Hippocampal formation (tissue), 2 donors: ENCODE measurements at places on chromosomes 3 and 15.

GRCh38 chr3:120162400-120162799 is 68.2 kb upstream of the GSK3B start:
- DNase-seq = no peak

DNA sequence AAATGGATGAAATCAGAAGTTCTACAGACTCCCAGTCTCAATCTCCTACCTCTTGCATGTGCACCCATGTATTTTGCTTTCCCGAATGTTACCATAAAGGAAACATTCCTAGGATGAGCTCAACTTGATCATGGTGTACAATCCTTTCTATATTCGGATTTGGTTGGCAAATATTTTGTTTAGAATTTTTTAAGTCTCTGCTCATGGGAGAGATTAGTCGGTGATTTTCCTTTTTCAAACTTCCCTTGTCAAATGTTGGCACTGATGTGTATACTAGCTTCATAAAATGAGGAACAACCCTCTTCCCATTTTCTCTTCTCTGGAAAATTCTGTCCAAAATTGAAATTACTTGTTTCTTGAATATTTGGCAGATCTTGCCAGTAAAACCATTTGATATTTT is 317.6 kb upstream of the RASGRP1 start:
- no peak for DNase-seq

DNA sequence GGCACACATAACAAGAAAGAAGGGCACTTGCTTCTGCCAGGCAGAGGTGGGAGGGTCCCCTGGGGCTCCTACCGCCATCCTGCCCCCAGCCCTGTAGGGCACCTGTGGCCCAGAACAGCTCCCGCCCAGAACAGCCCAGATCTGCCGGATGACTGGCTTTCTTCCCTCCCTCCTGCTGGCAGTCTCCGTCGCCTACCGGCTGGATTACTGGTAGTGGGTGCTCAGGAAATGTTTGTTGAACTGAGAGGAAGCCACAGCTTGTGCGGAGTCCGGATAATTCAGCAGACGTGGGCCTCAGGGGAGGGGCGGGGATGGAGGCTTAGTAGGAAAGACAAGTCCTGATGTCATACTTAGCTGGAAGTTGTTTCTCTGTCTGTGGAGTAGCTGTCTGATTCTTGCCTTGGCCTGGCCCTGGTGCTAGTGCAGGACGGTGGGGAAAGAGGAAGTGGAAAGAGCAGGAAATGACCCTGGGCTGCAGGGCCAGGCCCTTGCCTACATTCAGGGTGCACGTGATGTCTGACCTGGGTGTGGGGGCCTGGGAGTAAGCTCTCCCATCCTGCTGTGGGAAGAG is 6.7 kb downstream of the CCDC9B start:
- peak; percentile 33 for DNase-seq

DNA sequence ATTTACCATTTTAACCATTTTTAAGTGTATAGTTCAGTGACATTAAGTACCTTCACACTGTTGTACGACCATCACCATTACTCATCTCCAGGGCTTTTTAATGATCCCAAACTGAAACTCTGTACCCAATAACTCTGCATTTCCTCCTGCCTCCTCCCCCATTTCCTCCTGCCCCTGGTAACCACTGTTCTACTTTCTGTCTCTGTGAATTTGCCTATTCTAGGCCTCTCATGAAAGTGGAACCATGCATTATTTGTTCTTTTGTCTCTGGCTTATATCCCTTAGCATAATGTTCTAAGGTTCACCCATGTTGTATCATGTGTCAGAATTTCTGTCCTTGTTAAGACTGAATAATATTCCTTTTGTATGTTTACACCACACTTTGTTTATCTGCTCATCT is 154.2 kb downstream of the MECOM start:
- no peak for DNase-seq

- no peak for DNase-seq
Measured at GRCh38 chr15:90552162-90552928, 22.6 kb downstream of the CRTC3 start.

DNA sequence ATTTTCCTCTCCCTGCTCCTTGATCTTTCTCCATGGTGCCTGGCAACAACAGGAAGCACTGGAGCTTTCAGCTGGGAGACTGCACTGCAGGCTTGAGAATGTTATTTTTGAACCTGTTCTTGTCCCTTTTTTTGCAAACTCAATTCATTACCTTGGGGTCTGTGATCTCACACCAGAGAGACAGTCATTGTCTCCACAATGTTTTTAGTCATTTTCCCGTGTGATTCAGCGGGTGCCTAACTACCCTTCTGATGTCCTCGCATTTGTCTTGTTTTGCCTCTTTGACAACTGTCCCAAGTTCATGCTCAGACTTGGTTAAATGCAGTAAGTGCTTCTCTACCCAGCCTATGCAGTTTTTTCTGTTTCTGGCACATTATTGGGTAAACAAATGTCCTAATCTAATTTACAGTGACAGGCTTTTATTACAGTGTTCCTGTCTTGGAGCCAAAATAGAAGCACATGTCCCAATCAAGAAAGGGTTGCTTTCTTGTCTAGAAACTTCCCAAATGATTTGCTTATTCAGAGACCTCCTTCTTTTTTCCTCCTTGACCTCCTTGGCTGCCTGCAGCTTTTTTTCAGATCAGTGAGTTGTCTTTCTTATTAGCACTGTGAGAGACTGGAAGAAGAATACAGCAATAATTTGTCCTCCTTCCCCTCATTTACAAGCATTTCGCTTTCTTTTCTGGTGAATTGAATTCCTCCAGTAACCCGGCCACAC is 162.4 kb downstream of the NSUN3 start:
- peak; percentile 84 for DNase-seq

GRCh38 chr15:64343222-64343621 is 12.8 kb downstream of the CSNK1G1 start:
- no peak for DNase-seq

GRCh38 chr3:11291808-11292207 is 19.6 kb downstream of the ATG7 start:
- no peak for DNase-seq

DNA sequence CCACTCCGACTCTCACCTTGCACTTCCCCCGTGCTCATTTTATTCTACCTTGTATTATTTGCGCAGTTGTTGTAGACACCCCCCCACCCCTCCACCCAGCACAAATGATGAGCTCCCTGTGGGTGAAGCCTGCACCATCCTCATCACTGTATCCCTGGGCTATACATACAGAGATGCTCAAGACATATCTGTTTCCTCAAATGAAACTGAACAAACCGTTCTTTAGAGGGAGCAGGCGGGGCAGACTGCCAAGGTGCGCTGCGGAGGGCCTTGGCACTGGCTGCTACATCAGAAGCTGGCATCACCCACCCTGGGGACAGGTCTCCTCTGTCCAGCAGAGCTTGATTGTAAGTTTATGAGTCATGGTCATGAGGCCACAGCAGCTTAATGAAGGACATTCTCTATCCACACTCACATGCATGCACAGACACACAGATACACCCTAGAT is 29.0 kb downstream of the ADCY5 start:
- peak; percentile 52 for DNase-seq

GRCh38 chr3:10601151-10601856 is 95.9 kb upstream of the ATP2B2 start:
- peak; percentile 51 for DNase-seq

DNA sequence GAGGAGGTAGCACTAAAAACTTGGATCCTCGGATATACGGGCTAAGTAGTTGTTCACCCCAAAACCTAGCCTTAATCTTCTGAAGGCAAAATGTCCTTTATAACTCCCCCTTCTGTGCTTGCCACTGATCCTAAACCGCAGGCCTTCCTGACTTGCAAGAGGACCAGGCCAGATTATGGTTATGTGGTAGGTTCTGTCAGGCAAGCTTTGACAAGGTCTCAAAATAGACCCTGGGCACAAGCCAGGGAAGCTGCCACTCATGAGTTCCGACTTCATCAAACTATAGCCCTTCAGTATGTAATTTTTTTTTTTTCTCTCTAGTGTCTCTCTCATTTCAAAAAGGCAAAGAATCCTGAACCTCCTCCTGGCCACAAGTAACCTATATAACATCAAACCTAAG is 3.2 kb downstream of the LRRFIP2 start:
- no peak for DNase-seq

DNA sequence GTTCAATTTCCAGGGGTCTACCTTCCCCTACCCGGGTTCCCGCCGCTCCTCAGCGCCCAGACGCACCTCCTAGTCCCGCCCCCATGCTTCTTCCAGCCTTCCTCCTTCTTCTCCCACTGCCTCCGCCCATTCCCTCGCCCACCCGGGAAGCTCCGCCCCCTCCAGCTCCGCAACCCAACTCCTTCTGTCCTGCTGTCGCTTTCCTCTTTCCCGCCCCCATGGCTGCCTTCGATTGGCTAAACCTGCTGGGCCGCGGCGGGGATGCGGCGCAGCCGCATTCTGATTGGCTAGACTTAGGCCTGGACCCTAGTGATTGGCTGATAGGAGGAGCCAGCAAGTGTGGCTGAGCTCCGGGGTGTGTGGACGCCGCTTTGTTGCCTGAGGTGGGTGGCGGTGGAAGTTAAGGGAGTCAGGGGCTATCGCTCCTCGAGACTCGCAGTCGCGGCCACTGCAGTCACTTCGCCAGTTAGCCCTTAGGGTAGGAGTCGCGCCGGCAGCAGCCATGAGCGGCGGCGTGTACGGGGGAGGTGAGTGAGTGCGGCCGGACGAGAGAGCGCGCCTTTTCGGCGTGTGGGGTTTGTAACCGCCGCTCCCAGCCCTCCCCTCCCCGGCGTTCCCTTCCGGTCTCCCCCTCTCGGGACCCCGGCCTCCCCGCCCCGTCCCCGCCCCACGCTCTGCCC is at the start of gene ACTL6A:
ACTL6A (plus strand) TSS at position 336 of the 680 bp plus-strand sequence; CDS start at position 503, 167 bp downstream.
- DNase-seq = peak; percentile 99

DNA sequence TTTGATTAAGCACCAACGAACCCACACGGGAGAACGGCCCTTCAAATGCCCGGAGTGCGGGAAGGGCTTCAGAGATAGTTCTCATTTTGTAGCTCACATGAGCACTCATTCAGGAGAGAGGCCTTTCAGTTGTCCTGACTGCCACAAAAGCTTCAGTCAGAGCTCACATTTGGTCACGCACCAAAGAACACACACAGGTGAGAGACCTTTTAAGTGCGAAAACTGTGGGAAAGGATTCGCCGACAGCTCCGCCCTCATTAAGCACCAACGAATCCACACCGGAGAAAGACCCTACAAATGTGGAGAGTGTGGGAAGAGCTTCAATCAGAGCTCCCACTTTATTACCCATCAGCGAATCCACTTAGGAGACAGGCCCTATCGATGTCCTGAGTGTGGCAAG is 8.7 kb downstream of the ZNF774 start:
- DNase-seq = no peak

DNA sequence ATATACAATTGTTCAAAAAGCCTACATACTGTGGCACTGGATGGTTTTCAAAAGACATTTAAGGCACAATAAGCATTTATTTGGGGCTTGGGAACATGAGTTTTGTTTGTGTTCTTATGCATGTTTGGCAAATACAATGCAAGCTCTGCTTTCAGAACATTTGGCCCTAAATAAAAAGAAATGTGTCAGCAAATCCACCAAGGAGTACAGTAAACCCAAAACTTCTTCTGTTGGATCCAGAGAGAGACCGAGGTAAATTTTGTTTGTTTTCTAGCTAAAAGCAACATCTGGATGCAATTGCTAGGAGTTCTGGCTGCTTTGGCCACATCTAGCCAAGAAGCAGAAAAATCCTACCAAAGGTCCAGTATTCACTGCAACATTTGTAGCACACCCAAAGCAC is 168.8 kb downstream of the DCLK3 start:
- DNase-seq = no peak

- DNase-seq = no peak
Measured at GRCh38 chr3:95389725-95390313, 1327.0 kb downstream of the NSUN3 start.

DNA sequence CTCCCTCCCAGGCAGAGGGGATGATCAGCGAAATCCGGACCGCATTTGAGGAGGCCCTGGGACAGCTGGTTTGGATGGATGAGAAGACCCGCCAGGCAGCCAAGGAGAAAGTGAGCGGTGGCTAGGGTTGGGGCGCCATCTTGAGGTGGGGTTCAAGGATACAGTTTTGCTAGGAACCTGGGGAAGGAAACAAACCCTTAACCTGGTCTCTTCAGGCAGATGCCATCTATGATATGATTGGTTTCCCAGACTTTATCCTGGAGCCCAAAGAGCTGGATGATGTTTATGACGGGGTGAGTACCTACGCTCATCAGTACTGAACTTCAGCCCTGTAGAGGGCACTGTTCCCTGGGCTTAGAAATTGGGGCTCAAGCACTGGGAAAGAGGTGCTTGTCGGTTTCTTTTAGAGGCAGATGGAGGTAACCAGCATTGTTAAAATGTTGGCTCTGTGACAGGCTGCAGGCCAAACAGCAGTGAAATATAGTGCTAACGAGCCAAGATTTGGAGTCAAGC is 9.6 kb upstream of the PSMD2 start:
- peak; percentile 9 for DNase-seq

DNA sequence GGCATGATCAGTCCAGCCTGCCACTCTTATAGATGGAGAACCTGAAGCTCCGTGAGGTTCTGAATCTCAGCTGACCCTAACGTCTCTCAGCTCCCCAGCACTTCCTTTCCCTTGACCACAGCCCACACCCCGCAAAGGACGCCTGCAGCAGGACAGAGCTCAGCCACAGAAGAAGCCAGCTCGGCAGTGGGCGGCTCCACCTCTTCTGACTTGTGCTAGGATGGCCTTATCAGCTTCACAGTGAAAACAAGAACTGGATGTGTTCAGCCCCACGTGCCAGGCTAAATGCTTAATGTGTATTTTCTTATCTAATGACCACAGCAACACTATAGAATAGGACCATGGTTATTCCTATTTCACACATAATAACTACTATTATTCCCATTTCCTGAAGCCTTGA is 127.6 kb downstream of the ARNT2 start:
- no peak for DNase-seq

GRCh38 chr3:70943886-70944285 is 631.4 kb upstream of the MDFIC2 start:
- DNase-seq = no peak

GRCh38 chr3:8741581-8742261 is 8.1 kb downstream of the CAV3 start:
- DNase-seq = no peak

DNA sequence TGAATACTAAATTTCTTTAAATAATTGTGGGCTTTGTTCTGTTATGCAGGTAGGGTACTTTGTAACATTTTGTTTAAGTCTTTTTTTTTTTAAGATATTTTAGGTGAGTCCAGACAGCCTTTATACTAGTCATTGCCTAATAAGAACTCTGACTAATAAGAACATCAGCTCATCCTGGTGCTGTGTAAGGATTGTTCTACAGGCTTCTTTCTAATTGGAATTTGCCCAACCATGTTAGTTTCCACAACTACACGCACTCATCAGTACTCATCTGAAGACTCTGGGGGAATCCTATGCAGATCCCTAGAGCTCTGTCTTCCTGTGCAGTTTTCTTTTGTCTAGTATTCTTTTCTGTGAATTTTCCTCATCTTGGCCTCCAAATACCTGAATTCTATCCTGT is 741.8 kb downstream of the IGSF11 start:
- no peak for DNase-seq

- DNase-seq = no peak
Measured at GRCh38 chr3:121994551-121994950, 27.5 kb downstream of the ILDR1 start.

GRCh38 chr3:136122006-136122405 is 74.1 kb downstream of the MSL2 start:
- no peak for DNase-seq

DNA sequence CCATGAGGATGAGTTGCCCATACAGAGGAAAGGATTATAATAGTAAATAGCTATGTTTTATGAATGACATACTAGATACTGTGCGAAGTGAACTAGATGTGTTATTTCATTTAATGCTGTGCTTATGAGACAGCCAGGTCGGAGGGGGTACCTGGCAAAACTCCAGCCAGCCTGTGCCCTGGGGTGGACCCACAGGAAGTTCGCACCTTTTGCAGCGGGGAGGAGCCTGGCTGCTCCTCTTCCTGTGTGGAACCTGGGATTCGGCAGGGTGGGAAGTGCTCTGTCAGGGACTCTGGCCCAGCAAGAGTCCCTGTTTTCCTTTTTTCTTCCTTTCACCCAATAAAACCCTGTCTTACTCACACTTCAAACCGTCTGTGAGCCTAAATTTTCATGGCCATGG is 452.2 kb downstream of the IL5RA start:
- DNase-seq = no peak
